Heart right ventricle (tissue), 16 donors: ENCODE measurements at places on chromosomes 16 and 17. TPM values are rescaled to one million over a fixed set of nuclear protein-coding genes. Genes with fewer than 3 reads are reported as not detected.

DNA sequence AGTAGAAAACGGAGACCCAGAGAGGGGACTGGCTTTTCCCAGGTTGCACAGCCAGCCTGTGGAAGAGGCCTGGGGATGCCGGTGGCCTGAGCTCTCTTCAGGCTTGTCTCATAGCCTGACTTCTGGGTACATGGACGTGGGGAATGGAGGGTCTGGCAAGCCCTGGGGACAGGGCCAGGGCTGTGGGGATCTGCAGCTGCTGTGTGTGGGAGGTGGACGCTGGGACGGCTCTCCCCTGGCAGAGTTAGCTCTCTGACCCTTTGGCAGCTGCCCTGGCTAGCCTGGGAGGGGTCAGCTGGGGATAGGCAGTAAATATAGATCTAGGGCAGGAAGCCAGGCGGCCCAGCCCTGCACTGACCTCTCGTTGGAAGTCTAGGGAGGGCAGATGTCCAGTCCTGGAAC is 20.5 kb downstream of the SLC4A1 start:
- DNase-seq, result peak; percentile 63

- peak; percentile 57 for DNase-seq
Measured at GRCh38 chr17:42653179-42654124, 5.6 kb upstream of the TUBG2 start.

The RASD1 gene
- 85.8 TPM for polyA plus RNA-seq

The KRTAP4-9 gene
- not detected for polyA plus RNA-seq
